ENCODE measurements at places on chromosomes 6 and 20.

- no peak for DNase-seq
Measured at GRCh38 chr6:154468760-154469159, 41.7 kb downstream of the CNKSR3 start.

GRCh38 chr6:214428-214827 lies 77.9 kb upstream of the DUSP22 start:
- DNase-seq = no peak

- DNase-seq = no peak
Measured at GRCh38 chr6:3324262-3324942, 65.7 kb downstream of the PSMG4 start.

GRCh38 chr6:142444881-142445301 lies 143.1 kb downstream of the ADGRG6 start:
- no peak for DNase-seq

GRCh38 chr6:36372088-36372487 lies 15.4 kb downstream of the ETV7 start:
- DNase-seq = no peak

DNA sequence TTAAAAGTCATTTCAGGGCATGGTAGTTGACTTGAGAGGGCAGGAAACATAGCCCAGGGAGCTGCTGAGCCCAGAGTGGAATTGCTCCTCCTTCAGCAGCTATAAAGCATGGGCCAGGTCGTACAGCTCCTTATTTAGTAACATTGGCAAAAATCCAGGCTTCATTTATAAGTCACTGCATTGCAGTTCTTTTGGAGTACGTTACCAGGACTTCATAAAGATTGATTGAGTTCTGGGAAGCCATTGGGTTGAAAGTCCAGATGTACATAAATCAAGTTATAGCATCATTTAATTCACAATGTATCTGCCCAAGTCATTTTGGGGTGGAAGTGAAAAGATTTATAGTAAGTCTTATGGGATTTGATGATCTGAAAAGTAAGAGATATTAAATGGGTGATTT lies 53.0 kb upstream of the ANKEF1 start:
- DNase-seq = no peak

DNA sequence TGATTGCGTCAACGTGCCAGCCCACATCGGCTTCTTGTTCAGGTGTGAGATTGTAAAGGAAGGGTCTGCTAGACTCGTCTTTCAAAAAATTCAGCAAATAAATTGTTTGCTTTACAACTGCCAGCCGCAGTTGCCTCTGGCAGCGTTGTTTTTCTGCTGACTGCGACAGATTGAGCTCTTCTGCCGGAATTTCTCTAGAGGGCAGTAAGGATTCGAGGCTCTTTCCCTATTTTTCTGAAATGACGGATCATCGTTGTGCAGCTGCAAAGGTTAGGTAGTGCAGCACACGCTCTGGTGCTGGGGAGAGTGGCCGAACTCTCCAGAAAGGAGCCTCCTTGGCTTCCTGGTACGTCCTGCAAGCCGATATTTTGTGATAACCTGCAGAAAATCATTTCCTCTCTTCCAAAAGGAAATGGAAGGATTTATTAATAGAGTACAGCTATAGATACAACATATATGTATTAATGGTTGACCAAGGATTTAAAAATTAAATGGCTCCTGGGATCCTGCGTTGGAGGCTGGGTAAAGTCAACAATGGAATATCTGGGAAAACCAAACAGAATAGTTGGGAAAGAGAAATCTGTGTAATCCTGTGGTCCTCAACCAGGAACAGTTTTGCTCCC lies 121.9 kb upstream of the ZFP64 start:
- DNase-seq = no peak

- DNase-seq = no peak
Measured at GRCh38 chr20:63409834-63410435, 48.8 kb upstream of the CHRNA4 start.

- no peak for DNase-seq
Measured at GRCh38 chr20:59944726-59945125, 4.5 kb downstream of the FAM217B start.

DNA sequence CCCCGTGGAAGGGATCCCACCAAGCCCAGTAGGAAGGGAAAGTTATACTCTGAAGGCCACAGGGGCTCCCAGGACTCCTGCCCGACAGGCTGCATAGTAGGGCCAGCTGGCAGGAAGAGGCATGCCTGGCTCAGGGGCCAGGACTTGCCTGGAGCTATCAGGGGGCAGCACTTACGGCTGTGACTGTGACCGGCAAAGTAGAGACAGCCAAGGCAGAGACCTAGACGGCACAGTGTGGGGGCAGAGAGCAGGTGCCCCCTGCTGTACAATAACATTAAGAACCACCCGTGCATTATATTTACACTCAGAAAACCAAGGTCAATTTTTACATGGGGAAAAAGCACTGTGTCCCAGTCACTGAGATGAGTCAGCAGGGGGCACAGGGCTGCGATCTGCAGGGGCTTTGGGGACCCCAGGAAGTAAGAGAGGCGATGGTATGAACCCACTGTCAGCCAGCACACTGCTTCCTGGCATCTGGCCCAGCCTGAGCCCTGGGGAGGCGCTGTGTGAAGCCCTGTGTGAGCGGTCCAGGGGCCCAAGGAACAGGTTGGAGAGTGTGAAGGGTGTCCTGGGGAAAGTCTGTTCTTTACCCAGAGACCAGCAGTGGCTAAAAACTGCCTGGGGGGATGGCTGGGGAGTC lies 9.9 kb downstream of the CCDC167 start:
- DNase-seq = no peak

GRCh38 chr6:169051371-169051770 lies 202.3 kb downstream of the THBS2 start:
- no peak for DNase-seq

DNA sequence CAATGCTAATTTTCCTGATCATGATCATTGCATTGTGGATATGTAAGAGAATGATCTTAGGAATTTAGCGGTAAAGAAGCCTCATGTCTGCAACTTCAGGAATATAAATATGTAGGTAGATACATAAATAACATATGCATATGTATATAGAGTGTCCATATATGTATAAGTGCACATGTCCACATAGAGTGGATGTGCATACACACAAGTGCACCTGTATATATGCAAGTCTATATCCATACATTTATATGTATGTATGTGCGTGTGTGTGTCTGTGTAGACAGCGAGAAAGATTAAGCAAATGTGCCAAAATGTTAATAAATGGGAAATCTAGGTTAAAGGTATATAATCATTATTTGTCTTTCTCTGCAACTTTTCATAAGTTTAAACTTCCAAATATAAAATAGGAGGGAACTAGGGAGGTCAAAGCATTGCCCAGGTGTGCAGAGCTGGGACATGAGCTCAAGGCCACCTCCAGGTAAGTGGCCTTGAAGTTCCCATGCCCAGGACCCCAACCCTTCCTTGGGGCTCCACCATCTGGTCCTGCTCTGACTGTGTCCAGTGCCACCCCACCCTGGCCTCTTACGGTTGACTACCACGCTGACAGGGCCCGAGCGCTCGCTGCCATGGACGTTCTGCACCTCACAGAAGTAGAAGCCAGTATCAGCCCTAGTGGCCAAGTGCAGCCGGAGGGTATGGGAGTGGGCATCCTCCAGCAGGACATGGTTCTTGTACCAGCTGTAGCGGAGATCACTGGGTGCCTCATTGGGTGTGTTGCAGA lies 9.6 kb downstream of the SIGLEC1 start:
- DNase-seq = no peak

GRCh38 chr6:20441921-20442320 lies 40.2 kb downstream of the E2F3 start:
- DNase-seq = no peak

DNA sequence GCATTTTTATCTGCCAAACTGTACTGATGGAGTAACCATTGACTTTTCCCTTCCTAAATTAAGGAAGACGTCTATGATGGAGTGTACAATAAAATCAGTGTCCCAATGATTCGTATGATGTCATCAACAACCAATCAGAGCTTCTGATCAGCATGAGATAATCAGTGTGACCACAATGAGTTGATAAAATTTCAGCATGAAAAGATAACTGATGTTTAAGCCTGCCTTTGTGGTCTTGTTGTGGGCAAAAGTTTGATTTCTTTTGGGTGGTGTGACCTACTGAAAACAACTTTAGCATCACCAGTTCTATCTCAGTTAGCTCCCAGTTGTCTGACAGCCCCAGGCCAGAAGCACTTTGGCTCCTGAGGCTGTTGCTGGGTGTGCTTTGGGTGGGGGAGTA lies 3.3 kb downstream of the PCIF1 start:
- DNase-seq = no peak

DNA sequence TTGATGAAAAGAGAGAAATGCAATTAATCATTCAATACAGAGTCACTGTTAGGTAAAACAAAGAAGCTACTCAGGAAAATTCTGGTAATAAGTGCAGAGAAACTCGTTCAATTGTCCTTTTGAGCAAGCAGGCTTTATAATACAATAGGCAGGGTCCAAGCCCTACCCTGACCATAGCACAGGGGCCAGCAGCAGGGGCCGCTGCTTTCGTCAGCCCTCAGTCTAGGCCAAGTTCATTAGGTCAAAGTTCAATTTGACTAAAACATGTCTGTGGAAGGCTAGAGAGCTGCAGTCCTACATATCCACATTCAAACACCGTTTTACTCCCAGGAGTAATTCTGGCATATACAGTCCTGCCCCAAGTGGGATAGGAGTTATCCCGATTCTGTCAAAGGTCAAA lies 94.6 kb downstream of the BCAS1 start:
- no peak for DNase-seq

DNA sequence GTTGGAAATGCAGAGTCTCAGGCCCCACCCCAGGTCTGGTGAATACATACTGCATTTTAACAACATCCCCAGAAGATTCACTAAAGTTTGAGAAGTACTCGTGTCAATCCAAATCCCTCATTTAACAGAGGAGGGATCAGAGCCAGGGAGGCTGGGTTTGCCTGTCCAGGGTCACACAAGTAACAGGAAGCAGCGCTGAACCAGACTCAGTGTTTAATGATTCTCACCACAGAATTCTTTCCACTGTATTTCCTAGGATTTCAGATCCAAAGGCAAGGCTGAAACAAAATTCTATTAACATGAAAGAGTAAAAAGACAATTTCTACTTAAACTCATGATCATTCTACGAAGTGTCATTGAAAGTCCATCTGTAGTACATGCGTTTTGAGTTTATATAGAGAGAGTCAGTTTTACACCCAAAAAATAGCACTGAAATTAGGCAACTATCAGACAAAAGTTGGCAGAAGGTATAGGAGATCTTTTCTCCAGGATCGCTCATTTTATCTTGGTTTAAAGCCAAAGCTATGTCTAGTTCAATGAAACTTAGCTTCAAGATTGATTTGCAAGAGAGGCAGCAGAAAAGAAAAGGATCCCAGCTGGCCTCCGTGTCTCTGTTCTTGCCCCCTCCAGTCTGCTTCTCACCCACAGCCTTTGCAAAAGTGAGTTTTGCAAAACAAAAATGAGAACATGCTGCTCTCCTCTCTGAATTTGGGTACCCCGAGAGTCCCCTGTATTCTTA lies 6.0 kb upstream of the AGPAT4 start:
- no peak for DNase-seq

GRCh38 chr6:29593199-29593855 lies 8.4 kb downstream of the OR2H2 start:
- DNase-seq = no peak

DNA sequence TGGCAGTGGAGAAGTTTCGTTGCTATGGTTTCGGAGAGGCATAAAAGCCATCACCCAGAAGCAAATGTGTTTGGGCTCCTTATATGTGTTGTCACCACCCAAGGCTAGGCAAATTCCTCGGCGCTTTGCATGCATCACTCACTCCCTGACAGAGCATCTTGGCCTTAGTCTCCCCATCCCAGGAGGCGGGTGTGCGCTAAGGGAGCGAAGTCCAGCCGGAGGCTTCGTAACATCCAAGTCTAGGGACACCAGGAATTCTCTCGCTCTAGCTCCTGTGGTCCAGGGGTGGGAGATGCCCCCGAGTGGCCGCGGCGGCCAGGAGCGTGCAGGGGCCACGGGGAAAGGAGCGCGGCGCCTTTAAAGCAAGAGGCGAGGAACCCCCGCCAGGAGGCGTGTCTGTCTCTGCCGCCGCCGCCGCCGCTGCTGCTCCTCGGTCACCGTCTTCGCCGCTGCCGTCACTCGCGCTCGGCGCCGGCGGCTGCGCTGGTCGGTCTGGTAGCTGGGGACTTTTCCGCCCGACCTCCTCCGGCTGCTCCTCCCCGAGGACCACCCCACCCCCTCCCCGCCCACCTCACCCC lies at the start of gene GRIK2:
GRIK2 (plus strand) TSS at position 458 of the 578 bp plus-strand sequence.
- DNase-seq = no peak

GRCh38 chr6:16238963-16239797 lies 793 bp downstream of the GMPR start:
- no peak for DNase-seq

DNA sequence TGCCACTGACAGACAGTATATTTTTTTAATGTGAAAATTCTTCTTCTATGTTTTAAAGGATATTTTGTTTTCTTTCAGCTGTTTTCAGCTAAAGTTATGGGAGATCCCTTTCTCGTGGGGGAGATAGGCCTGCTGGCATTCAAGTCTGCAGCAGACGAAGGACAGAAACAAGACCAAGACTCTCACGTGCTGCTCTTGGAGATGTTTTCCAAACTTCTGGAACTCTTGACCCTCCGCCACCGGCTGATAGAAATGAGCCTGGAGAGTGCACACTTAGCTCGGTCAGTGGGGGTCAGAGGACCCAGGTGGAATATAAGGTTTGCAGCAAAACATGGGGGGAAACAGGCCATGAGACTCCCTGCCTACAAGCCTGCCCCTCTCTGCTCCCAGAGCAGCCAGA lies 120.5 kb downstream of the CD164 start:
- DNase-seq = no peak
